MCF 10A (cell line): ENCODE measurements at places on chromosomes 7 and 10. TPM values are rescaled to one million over a fixed set of nuclear protein-coding genes. Genes with fewer than 3 reads are reported as not detected.

- peaks cover 53% of the 10 kb centered on the region for H3K4me1 ChIP-seq
- no peak for DNase-seq
- H3K4me3 ChIP-seq = no peak overlapping the region
Measured at GRCh38 chr10:32338262-32338661, 8.7 kb downstream of the EPC1 start.

DNA sequence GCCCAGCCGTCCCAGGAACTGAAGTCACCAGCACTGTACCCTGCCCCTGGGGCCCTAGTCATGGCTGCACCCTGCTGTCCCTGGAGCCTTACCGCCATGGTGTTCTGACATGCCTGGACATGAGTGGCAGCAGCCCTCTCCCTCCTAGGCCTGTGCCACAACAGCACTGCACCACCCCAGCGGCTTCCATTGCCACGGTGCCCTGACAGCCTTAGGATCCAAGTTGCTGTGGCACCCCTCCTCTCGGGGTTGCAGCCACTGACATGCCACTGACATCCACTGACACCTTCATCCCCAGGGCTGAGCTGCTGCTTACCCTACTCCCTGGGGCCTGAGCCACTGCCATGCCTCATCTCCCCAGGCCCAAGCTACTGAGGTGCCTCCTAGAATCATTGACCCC, 39.6 kb upstream of the SHH start:
- H3K4me3 ChIP-seq = no peak overlapping the region
- H3K27me3 ChIP-seq = no peaks in the 10 kb centered on the region
- H3K36me3 ChIP-seq = no peaks in the 10 kb centered on the region
- no peaks in the 10 kb centered on the region for H3K4me1 ChIP-seq
- H3K27ac ChIP-seq = no peak overlapping the region

STAMBPL1 gene
- 18.9 and 29.2 TPM in 2 replicates for total RNA-seq

DNAJB9 gene
- 43.4 and 45.9 TPM in 2 replicates for total RNA-seq

GRCh38 chr10:119535305-119535704, 7.2 kb downstream of the RGS10 start:
- H3K36me3 ChIP-seq = peaks cover 4% of the 10 kb centered on the region
- peaks cover 19% of the 10 kb centered on the region for H3K4me1 ChIP-seq
- DNase-seq = no peak
- no peak overlapping the region for H3K27ac ChIP-seq
- no peaks in the 10 kb centered on the region for H3K27me3 ChIP-seq
- H3K4me3 ChIP-seq = no peak overlapping the region

MYOZ1 gene
- total RNA-seq = not detected in 2 replicates

DNA sequence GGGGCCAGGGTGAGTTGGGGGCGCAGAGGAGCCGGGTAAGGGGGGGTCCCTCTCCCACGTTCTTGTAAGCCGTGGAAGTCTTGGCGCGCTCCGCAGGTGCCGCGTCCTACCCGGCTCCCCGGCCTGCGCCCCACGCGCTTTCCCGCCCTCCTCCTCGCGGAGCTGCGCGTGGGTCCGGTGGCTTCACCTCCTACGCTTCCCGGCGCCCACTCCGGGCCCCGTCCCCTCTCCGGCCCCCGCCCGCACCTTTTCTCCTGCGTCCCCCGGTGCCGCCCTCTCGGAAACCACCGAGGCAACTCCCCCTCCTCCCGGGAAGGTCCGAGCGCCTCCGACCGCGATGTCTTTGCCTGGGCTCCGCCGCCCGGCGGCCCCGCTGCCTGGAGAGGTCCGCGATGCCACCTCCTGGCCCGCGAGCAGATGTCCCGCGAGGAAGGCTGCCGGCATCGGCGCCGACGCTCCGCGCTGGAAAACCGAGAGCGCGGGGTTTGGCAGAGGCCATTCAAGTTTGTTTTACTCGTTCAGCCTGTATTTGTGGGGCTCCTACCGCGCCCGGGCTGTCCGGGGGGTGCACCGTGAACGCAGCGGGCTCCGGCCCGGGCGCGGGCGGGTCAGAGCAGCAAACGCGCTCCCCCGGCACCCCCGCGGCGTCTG, 2.4 kb upstream of the NKX6-2 start:
- no peak overlapping the region for H3K27ac ChIP-seq
- H3K27me3 ChIP-seq = no peaks in the 10 kb centered on the region
- no peak for DNase-seq
- H3K36me3 ChIP-seq = no peaks in the 10 kb centered on the region
- no peaks in the 10 kb centered on the region for H3K4me1 ChIP-seq

- H3K4me1 ChIP-seq = no peaks in the 10 kb centered on the region
- H3K4me3 ChIP-seq = no peak overlapping the region
- H3K27me3 ChIP-seq = no peaks in the 10 kb centered on the region
- H3K27ac ChIP-seq = no peak overlapping the region
- DNase-seq = no peak
Measured at GRCh38 chr10:128028508-128029289, 97.5 kb downstream of the MKI67 start.

DNA sequence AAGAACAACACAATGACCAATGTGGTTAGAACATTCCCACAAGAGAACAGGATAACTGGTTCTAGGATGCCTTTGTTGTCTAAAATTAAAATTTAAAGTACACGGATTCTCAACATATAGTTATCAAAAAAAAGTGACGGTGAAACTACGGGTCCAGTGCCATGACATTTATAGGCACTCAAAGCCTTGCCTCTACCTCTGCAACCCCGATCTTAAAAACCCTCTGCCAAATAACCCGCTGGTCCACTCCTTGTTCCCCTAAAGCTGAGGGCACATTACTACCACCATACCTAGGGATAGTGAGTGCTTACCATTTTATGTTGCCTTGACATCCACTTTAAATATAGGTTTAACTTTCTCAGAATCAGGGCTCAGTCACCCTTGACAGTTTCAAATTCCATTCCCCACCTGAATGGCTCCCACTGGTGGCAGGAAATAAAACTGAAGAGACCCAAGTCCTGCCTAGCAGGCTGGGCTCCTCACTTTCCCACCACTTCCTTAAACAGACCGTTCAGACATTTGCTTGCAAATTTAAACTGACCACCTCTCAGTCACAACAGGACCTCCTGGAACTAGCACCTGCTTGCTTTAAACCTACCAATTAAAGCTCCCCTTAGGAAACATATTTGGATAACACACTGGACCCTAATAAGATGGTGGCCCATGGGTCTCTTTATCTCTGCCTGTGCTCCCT, 169.9 kb upstream of the ASAH2 start:
- H3K4me1 ChIP-seq = peaks cover 11% of the 10 kb centered on the region
- no peak overlapping the region for H3K27ac ChIP-seq
- H3K27me3 ChIP-seq = no peaks in the 10 kb centered on the region
- no peaks in the 10 kb centered on the region for H3K36me3 ChIP-seq
- no peak overlapping the region for H3K4me3 ChIP-seq
- DNase-seq = peak; percentile 68

- no peak overlapping the region for H3K4me3 ChIP-seq
- peak; percentile 23 for DNase-seq
- peaks cover 19% of the 10 kb centered on the region for H3K4me1 ChIP-seq
- no peak overlapping the region for H3K27ac ChIP-seq
- no peaks in the 10 kb centered on the region for H3K27me3 ChIP-seq
Measured at GRCh38 chr10:124565565-124566221, 104.1 kb downstream of the LHPP start.

GRCh38 chr7:141838581-141838980, 2.7 kb downstream of the PRSS37 start:
- no peaks in the 10 kb centered on the region for H3K27me3 ChIP-seq
- H3K4me3 ChIP-seq = no peak overlapping the region
- H3K4me1 ChIP-seq = no peaks in the 10 kb centered on the region
- H3K27ac ChIP-seq = no peak overlapping the region
- H3K36me3 ChIP-seq = no peaks in the 10 kb centered on the region
- DNase-seq = no peak

PPP1R3A gene
- not detected in 2 replicates for total RNA-seq

GRCh38 chr7:112759905-112760304, 30.3 kb downstream of the TMEM168 start:
- H3K4me1 ChIP-seq = peaks cover 14% of the 10 kb centered on the region
- H3K36me3 ChIP-seq = peaks cover 6% of the 10 kb centered on the region
- no peak overlapping the region for H3K4me3 ChIP-seq
- peak; percentile 10 for DNase-seq
- H3K27me3 ChIP-seq = no peaks in the 10 kb centered on the region

C10orf105 gene
- not detected in 2 replicates for total RNA-seq

FAM13C gene
- not detected in 2 replicates for total RNA-seq

DNA sequence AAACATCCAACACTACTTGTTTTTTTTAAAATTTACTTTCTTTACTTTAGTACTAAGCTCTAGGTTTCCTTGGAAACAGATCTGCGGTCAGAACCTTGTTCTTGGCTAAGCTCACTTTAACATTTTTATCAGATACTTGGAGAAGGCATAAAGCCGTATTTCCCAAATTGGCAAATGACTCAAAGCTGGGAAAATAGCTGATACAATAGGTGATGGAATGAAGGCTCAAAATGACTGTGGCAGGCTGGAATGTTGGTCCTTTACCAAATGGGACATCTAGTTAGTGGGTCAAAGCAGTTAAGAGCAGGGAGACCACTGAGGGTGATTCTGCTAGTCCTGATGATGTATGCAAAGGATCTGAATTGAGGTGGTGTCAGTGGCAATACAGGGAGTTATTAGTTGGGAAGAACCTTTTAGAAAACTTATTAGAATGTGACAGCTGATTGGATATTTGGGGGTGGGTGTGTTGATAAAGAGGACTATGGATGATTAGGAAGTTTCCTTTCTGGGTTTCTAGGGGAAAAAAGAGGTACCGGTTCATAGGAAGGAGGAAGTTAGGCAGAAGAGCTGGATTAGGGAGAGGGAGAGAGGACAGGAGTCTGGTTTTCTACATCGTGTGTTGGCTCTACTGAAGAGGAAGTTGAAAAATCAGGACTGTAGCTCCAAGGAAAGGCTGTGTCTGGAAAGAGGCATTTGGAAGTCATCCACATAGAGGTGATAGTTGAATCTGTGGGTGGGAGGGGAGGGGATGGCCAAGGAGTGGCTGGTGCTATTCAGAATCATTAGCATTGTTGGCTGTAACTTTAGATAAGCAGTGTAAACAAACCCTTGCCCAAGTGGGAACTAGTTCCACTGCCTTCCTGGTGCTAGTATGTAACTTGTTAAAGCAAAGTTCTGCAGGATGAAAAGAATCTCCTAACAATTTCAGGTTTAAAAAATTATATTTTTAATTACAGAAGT, 13.1 kb downstream of the PLCE1 start:
- H3K27me3 ChIP-seq = no peaks in the 10 kb centered on the region
- no peak overlapping the region for H3K4me3 ChIP-seq
- no peak for DNase-seq
- no peaks in the 10 kb centered on the region for H3K36me3 ChIP-seq
- no peak overlapping the region for H3K27ac ChIP-seq
- H3K4me1 ChIP-seq = peaks cover 7% of the 10 kb centered on the region

SFMBT2 gene
- total RNA-seq = 5.8 and 7.4 TPM in 2 replicates

MAT1A gene
- total RNA-seq = 0.26 TPM in 1 of 2 replicates, not detected in the other

DNA sequence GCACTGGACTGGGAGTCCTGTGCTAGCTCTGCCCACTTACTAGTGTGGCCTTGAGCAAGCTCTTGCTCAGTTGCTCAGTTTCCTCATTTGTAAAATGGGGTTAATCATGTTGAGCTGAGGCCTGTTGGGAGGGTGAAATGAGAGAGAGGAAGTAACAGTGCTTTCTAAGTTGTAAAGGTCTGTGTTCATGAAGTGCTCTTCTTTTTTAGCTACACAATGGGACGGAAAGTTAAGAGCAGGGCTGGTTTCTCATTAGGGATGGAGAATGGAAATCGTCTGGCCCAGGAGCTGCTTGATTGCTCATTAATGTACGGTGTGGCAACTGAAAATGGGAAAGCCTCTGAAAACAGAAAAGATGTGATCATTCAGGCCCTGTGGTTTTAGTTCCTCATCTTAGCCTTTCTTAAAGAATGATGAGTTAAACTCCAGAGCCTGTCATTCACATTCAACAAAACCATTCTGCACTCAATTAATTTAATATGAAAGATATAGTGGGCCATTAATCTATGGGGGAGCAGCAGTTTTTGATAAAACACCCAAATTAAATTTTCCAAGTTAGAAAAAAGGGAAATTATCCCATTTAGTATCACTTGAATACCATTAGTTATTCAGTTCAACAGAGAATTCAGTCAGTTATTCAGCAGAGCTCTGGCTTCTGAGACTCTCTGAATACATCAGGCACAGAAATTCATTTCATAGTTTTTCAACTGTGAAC, 60.5 kb downstream of the SH2D4B start:
- H3K27ac ChIP-seq = no peak overlapping the region
- H3K4me3 ChIP-seq = no peak overlapping the region
- H3K4me1 ChIP-seq = no peaks in the 10 kb centered on the region
- H3K36me3 ChIP-seq = no peaks in the 10 kb centered on the region
- DNase-seq = no peak
- no peaks in the 10 kb centered on the region for H3K27me3 ChIP-seq

GRCh38 chr10:101666083-101666482, 28.9 kb downstream of the FBXW4 start:
- H3K36me3 ChIP-seq = peaks cover 78% of the 10 kb centered on the region
- H3K4me3 ChIP-seq = no peak overlapping the region
- H3K27ac ChIP-seq = no peak overlapping the region
- DNase-seq = no peak

HOXA4 gene
- total RNA-seq = 2.6 and 3.7 TPM in 2 replicates

DNA sequence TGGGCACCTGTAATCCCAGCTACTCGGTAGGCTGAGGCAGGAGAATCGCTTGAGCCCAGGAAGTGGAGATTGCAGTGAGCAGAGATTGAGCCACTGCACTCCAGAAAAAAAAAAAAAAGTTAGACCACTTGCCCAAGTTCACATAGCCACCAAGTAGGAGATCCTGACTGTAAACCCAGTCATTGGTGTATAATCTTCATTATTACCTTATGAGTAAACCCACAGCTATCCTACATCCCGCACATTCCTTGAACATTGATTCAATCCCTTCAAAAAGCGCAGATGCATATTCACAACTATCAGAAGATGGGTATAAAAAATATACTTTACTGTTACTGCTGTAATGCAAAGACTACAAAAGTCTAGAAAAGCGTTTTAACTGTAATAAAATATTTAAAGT, 512.9 kb downstream of the SUGCT start:
- peaks cover 6% of the 10 kb centered on the region for H3K36me3 ChIP-seq
- H3K4me1 ChIP-seq = no peaks in the 10 kb centered on the region
- H3K27me3 ChIP-seq = no peaks in the 10 kb centered on the region
- H3K4me3 ChIP-seq = no peak overlapping the region

FAM180A gene
- 0.17 TPM in 1 of 2 replicates, not detected in the other for total RNA-seq

GRCh38 chr10:7046615-7047014, 364.2 kb downstream of the SFMBT2 start:
- H3K36me3 ChIP-seq = no peaks in the 10 kb centered on the region
- peaks cover 13% of the 10 kb centered on the region for H3K27me3 ChIP-seq
- H3K4me3 ChIP-seq = no peak overlapping the region
- no peaks in the 10 kb centered on the region for H3K4me1 ChIP-seq

- H3K4me3 ChIP-seq = no peak overlapping the region
- no peak overlapping the region for H3K27ac ChIP-seq
- peaks cover 81% of the 10 kb centered on the region for H3K36me3 ChIP-seq
- no peaks in the 10 kb centered on the region for H3K4me1 ChIP-seq
Measured at GRCh38 chr7:65962033-65962432, 20.0 kb downstream of the GUSB start.

GRCh38 chr7:108299251-108299973, 156.8 kb downstream of the NRCAM start:
- peak overlapping the region; percentile 41 for H3K27ac ChIP-seq
- no peak overlapping the region for H3K4me3 ChIP-seq
- peaks cover 9% of the 10 kb centered on the region for H3K4me1 ChIP-seq
- H3K27me3 ChIP-seq = no peaks in the 10 kb centered on the region
- DNase-seq = no peak

TAF3 gene
- 9.3 and 9.9 TPM in 2 replicates for total RNA-seq

- no peaks in the 10 kb centered on the region for H3K27me3 ChIP-seq
- peak; percentile 36 for DNase-seq
- H3K4me3 ChIP-seq = no peak overlapping the region
Measured at GRCh38 chr7:91082852-91083495, 181.3 kb upstream of the FZD1 start.

GRCh38 chr7:34041707-34042106, 136.4 kb downstream of the BMPER start:
- no peak overlapping the region for H3K4me3 ChIP-seq
- H3K4me1 ChIP-seq = peaks cover 2% of the 10 kb centered on the region
- no peaks in the 10 kb centered on the region for H3K27me3 ChIP-seq
- H3K27ac ChIP-seq = no peak overlapping the region
- H3K36me3 ChIP-seq = no peaks in the 10 kb centered on the region
- DNase-seq = no peak
